ENCODE measurements at places on chromosomes 3 and 15.

- no peak for DNase-seq
Observed at GRCh38 chr3:187746059-187746441, 782 bp upstream of the BCL6 start.

DNA sequence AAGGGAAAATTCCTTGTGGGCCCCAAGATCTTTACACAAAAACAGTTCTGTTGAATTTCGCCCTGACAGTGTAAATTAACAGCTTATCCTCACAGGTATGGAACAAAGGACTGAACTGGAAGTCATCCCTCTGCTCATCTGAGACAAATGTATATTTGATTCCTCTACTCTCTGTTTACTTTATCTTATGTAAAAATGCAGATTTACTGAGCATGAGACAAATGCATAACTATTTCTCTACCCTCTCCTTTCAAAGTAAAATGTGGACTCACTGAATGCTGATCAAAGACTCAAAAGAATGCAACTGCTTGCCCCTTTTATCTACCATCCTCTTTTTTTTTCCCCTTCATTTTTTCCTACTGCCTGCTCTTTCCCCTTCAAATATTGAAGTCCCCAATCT, 98.6 kb upstream of the CRBN start:
- DNase-seq: no peak

GRCh38 chr3:183211352-183211751, 41.7 kb upstream of the B3GNT5 start:
- DNase-seq: no peak

- no peak for DNase-seq
Observed at GRCh38 chr3:113143353-113143752, 68.0 kb upstream of the BOC start.

- no peak for DNase-seq
Observed at GRCh38 chr3:106386050-106386449, 517.2 kb upstream of the CBLB start.

DNA sequence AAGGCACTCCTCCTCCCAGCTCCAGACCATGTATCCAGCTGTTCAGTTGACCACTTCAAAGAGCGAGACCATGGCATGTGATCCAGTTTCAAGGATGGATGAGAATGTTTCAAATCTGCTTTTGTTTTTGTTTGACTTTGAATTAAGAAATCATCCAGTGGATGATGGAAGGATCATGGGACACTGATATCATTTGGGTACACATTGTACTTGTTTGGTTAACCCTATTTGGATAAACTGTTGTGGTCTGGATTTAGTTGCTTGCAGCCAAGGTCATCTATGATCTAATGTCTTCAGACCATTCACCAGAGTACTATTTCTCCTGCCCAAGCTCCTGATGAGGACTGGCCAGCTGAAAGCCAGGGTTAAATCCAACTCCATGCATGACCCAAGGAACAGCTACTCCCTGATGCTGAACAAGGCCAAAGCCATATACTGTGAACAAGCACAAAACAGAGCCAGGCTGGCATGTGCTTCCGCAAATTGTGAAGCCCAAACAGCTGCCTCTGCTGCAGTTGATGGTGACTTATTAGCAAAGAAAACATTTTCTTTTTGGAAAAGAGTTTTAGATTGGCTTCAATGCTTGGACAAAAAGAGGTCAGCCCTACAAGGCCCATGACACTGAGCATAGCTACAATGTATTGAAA, 5.2 kb upstream of the ADAMTS17 start:
- no peak for DNase-seq

- DNase-seq: no peak
Observed at GRCh38 chr15:49832511-49832910, 211.7 kb downstream of the DTWD1 start.

DNA sequence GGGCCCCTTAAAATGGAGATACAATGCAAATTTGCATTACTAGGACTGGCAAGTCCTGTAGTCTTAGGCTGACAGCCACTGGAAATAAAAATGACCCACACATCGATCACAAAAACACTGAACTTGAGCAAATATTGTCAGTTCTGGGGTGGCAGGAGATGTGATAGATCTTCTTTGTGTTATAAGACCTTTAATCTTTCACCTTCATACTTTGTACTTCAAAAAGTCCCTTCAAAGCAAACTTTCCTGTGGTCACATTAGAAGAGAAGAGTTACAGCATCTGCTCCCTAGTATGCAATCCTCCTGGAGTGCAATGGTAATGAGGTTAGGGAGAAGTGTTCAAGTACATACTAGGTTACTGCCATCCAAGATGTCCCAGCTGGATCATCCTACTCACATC, 149.4 kb upstream of the KCNMB2 start:
- DNase-seq: no peak

GRCh38 chr3:118186051-118186450, 848.6 kb downstream of the IGSF11 start:
- no peak for DNase-seq

DNA sequence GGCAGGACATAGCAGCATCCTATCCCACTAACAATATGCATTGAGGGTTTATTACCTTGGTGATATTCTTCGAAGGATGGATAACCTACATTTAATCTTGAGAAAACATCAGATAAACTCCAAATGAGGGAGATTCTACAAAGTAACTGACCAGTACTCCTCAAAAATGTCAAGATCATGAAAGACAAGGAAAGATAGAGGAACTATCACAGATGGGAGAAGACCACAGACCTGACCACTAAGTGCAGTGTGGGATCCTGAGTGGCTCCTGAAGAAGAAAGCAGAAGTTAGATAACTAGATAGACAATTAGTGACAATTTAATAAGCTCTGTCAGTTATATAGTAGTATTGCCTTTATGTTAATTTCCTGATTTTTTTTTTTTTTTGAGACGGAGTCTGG, 17.7 kb upstream of the CGNL1 start:
- no peak for DNase-seq

DNA sequence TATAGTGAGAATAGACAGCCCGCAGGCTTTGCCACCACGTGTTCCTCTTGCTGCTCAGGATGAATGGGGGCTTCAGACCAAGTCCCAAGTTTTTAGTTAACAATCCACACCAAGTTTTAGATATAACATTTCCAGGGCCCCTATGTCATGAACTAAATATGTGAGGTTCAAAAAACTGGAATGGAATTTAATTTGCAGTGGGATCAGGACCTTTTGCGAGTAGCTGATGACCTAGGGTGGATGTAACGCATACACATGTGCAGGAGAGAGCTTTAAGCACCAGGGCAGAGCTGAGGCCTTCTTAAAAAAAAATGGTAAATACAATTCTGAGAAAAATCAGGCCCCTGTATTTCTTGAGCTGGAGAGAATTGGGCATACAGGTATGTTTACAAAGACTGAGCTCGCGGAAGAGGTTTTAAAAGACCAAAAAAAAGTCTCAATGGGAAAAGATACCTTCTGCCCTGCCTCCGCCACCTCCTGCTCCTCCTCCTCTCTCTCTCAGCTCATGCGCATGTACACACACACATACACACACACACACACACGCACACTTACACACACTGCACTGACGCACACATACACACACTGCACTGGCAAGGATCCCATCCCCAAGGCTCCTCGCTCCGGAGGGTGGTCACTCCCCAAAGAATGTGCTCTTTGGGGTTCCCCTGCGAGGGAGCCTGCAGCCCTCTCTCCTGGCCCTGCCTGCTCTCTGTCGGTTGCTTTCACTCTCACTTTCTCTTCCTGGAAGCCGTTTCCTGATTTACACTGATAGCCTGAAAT, 48.2 kb upstream of the IGF1R start:
- DNase-seq: peak; percentile 46

DNA sequence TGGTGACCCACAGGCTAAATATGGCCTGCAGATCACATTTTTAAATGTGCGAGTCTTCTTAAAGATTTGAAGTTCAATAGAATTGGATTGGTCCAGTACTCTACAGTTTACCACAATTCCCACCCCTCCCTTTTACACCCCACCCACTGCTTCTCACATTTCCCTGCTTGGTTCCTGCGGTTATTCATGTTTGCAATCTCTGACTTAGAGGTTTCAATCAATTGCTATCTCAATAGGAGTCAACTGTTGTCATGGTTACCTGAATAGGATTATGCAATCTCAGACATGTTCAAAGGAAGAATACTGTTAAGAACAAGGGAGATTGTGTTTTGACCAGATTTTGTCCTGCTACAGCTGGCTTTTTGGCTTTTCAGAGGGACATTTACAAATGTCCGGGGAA, 4.9 kb upstream of the C3orf49 start:
- peak; percentile 9 for DNase-seq

GRCh38 chr3:138694287-138695007, 85.9 kb downstream of the FAIM start:
- DNase-seq: peak; percentile 70

DNA sequence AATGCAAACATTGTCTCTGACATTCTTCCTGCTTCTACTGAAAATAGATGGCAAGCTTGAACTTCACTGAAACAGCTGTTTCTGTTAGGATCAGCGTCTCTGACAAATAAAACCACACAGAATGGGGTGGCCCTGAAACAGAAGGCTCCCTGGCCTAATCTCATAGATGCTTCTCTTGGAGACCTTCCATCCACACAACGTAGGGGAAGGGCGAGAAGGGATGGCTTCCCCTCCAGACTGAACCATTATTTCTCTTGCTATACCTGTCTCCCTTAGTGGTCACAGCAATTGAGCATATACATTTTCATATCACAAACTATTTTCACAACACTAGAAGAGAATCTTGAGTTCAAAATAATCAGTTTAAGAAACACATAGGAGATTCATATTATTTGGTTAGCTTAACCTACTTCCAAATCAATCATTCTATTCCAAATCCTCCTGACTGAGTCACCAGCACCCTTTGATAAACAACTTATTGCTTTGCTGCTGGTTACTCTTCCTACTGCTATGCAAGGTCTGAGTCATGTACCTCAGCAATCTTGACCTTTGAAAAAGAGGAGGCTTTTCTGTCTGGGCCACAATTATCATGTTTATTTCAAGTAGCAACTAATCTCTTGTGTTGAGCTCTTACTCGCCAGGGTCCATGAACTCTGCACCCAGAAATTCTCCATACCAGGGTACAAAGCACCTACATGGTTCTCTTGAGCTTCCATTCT, 45.5 kb downstream of the CBLB start:
- peak; percentile 86 for DNase-seq

DNA sequence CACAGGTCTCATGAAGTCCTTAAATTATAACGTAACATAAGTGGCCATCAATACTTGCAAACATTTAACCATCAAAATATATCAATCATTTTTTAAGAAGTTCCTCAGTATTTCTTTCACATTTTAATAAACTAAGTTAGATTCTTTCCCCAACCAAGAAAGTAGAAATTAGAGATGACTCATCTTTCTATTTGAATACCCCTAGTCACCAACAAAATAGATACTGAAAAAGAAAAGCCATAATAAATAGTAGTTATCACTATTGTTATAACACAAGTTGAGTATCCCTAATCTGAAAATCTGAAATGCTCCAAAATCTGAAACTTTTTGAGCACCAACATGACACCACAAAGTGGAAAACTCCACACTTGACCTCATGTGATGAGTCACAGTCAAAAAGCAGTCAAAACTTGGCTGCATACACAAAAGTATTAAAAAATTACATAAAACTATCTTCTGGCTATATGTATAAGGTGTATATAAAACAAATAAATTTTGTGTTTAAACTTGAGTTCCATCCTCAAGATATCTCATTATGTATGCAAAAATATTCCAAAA, 3.7 kb downstream of the SHQ1 start:
- DNase-seq: no peak

DNA sequence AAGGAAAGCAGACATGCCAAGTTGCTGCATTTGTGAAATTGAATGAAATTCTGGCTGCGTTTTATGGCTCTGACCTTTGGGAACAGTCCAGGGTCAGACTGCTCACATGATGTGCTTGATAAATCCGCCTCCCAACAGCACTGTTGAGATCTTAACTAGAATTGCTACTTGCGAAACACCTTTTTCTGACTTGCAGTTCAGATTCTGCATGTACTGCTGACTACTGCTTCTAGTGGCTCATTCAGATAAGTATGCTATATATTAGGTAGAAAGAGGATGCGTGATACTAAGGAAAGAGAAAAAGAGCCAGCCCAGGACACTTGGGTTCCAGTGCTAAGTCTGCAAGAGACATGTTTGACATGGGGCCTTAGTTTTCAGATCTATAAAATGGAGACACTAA, 129.4 kb downstream of the LPP start:
- DNase-seq: peak; percentile 24

DNA sequence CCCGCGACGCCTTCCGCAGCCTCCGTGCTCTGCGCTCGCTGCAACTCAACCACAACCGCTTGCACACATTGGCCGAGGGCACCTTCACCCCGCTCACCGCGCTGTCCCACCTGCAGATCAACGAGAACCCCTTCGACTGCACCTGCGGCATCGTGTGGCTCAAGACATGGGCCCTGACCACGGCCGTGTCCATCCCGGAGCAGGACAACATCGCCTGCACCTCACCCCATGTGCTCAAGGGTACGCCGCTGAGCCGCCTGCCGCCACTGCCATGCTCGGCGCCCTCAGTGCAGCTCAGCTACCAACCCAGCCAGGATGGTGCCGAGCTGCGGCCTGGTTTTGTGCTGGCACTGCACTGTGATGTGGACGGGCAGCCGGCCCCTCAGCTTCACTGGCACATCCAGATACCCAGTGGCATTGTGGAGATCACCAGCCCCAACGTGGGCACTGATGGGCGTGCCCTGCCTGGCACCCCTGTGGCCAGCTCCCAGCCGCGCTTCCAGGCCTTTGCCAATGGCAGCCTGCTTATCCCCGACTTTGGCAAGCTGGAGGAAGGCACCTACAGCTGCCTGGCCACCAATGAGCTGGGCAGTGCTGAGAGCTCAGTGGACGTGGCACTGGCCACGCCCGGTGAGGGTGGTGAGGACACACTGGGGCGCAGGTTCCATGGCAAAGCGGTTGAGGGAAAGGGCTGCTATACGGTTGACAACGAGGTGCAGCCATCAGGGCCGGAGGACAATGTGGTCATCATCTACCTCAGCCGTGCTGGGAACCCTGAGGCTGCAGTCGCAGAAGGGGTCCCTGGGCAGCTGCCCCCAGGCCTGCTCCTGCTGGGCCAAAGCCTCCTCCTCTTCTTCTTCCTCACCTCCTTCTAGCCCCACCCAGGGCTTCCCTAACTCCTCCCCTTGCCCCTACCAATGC, 2.0 kb downstream of the ISLR start:
- DNase-seq: no peak

GRCh38 chr15:88139936-88140335, 116.6 kb downstream of the NTRK3 start:
- no peak for DNase-seq

GRCh38 chr3:15014606-15015328, 50.3 kb downstream of the MRPS25 start:
- no peak for DNase-seq

GRCh38 chr3:144104679-144105078, 133.1 kb downstream of the DIPK2A start:
- no peak for DNase-seq

DNA sequence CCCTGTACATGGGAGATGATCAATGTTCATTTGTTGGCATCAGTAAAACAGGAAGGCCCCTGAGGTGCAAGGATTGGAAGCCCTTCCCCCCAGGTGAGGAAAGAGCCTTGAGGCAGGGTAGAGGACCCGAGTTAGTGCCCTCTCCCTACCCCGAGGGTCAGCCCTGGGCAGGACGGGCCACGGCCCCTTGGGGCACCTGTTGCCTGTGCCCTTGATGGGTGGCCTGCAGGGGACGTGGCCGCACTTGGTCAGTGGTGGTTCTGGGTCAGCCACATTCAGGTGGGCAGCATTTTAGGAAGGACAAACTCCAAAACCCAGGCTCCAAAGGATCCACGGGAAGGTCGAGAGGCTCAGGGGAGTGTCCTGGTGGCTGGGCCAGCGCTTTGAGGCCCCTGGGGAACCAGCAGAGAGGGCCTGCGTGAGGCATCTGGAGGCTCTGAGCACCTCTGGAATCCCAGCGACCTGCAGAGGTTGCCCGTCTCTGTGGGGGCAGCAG, 15.8 kb upstream of the RPUSD3 start:
- DNase-seq: no peak

GRCh38 chr15:29942143-29942542, 119.9 kb upstream of the TJP1 start:
- DNase-seq: no peak
